ENCODE measurements at places on chromosomes 11 and 22. TPM values are rescaled to one million over a fixed set of nuclear protein-coding genes. Genes with fewer than 3 reads are reported as not detected.

The CRYBA4 gene
- total RNA-seq: not detected

The MIOX gene
- total RNA-seq: not detected

The ELF5 gene
- not detected for total RNA-seq

The SCUBE1 gene
- 107 TPM for total RNA-seq

The SPDYC gene
- not detected for total RNA-seq

The P4HA3 gene
- total RNA-seq: not detected

All from gastroesophageal sphincter (tissue), 4 donors.